Dorsolateral prefrontal cortex (tissue), 122 donors: ENCODE measurements at places on chromosomes 4 and X.

- no peak for DNase-seq
These were observed at the start of gene PPP1R3F for GRCh38 chrX:49269767-49270248. PPP1R3F (plus strand) TSS chrX:49269793; CDS start chrX:49269870, 77 bp downstream.

- DNase-seq, result no peak
These were observed 6.3 kb downstream of the DCHS2 start for GRCh38 chr4:154485127-154485773.

- DNase-seq, result no peak
These were observed 53.9 kb downstream of the BMPR1B start for GRCh38 chr4:94811643-94812042.

DNA sequence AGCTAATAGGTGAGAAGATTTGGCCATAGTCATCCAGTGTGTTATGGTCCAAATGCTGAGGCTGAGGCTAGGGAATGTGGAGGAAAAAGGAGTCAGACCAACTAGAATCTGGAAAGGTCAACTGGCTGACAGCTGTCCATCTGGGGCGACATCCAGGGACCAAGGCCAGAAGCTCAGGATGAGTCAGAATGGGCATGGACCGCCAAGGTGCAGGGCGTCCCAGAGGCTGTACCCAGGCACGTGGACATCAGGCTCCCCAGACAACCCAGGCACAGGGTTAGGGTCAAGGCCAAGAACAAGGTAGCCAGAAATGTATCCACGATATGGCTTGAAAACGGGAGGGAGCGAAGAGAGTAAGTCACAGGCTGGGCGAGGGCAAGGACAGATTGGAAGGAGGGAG lies 26.1 kb upstream of the PTTG2 start:
- no peak for DNase-seq

GRCh38 chrX:20382518-20383297 lies 116.0 kb upstream of the RPS6KA3 start:
- no peak for DNase-seq

DNA sequence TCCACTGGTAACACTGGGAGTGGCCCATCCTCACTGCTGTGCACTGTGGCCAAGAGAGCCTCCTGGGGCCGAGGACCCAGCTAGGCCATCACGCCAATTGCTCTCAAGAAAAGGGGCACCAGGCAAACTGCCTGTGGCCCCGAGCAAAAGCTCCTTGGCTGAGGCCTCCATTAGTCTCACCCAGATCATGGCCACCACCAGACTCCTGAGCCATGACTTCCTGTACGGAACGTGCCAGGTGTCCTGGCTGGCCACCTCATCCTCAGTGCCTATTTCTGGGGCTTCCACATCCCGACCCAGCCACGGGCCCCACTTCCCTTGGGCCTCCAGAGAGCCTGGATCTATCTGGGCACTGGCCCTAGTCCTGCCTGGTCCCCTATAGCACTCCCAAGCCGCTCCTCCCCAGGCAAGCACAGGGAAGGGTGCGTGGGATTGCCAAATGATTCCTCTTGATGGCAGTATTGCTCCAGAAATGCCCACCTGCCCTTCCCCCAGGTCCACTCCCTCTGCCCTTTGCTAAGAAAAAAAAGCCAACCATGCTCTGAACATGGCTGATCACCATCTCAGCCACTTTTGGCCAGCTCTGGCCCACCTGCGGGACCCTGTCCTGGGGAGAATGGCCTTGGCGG lies 212.6 kb upstream of the AGTR2 start:
- DNase-seq, result no peak
